MCF 10A (cell line): ENCODE measurements at places on chromosomes 1 and 21. TPM values are rescaled to one million over a fixed set of nuclear protein-coding genes. Genes with fewer than 3 reads are reported as not detected.

The FOXD2 gene
- total RNA-seq, result 0.27 and 0.44 TPM in 2 replicates

- DNase-seq, result no peak
- H3K4me3 ChIP-seq, result peak overlapping the region; percentile 70
- H3K4me1 ChIP-seq, result peaks cover 11% of the 10 kb centered on the region
- no peak overlapping the region for H3K27ac ChIP-seq
Measured at GRCh38 chr21:36155603-36156338, 853 bp upstream of the DOP1B start.

GRCh38 chr1:66557157-66557556 is 23.2 kb downstream of the SGIP1 start:
- peaks cover 26% of the 10 kb centered on the region for H3K4me1 ChIP-seq
- no peaks in the 10 kb centered on the region for H3K27me3 ChIP-seq
- H3K27ac ChIP-seq, result peak overlapping the region; percentile 57
- H3K4me3 ChIP-seq, result no peak overlapping the region
- DNase-seq, result no peak

- H3K27me3 ChIP-seq, result peaks cover 29% of the 10 kb centered on the region
- no peaks in the 10 kb centered on the region for H3K4me1 ChIP-seq
- H3K36me3 ChIP-seq, result no peaks in the 10 kb centered on the region
- no peak for DNase-seq
Measured at GRCh38 chr1:213606252-213606820, 381.4 kb upstream of the PROX1 start.
